ENCODE measurements at places on chromosomes 2 and 18.

GRCh38 chr2:195470622-195471021 is 186.4 kb upstream of the SLC39A10 start:
- no peak for DNase-seq

DNA sequence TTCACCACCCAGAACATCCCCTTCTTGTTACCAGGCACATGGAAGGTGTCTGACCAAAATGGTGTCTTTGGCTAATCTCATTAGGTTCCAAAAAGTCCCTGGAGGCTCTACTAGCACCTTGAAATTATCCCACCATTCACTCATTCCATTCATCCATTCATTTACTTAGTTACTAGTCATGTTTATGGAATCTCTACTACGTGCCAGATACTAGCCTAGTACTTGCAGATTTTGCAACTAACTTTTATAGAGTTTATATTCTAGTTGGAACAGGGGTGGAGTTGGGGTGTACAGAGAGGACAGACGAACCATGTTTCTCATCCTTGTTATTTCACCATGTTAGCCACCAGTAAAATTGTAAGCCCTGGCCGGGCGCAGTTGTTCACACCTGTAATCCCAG is 4.0 kb upstream of the NOP58 start:
- no peak for DNase-seq

DNA sequence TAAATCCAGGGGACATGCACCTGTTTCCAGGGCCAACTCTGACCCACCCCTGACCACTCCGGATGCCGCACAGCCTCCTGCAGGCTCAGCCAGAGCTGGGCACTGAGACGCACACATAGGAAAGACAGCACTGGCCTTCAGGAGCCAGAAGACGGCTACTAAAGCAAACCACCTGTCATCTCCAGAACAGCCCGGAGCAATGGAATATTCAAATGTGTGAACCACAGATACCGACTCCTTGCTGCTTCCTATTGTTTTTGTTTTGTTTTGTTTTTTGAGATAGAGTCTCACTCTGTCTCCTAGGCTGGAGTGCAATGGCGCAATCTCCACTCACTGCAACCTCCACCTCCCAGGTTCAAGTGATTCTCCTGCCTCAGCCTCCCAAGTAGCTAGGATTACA is 94.0 kb downstream of the LAMA1 start:
- no peak for DNase-seq

- no peak for DNase-seq
Observed at GRCh38 chr2:10439185-10439879, 8.8 kb downstream of the ODC1 start.

DNA sequence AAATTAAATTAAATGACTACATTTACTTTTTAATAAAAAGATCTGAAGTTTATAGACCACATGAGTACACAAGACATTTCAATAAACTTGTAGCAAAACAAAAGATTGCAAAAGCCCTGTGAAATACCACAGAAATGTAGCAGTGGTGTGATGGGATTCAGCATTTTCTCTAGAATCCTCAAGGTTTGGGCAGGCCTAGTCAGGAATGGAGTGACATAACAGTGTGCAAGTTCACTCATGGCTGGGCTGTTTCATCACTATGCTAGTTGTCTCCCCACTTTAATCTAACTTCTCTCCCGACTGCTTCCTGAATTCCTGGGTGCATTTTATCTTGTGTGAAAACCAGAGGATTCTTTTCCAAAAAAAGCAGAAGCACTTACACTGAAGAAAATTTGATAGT is 1089.9 kb upstream of the DDX18 start:
- DNase-seq, result no peak

- no peak for DNase-seq
Observed at GRCh38 chr18:60794802-60795201, 422.2 kb upstream of the MC4R start.

GRCh38 chr2:74036450-74037195 is 51.9 kb downstream of the TET3 start:
- no peak for DNase-seq

GRCh38 chr2:158923641-158924040 is 44.8 kb upstream of the TANC1 start:
- no peak for DNase-seq

GRCh38 chr2:3115301-3116042 is 262.1 kb downstream of the EIPR1 start:
- DNase-seq, result no peak

DNA sequence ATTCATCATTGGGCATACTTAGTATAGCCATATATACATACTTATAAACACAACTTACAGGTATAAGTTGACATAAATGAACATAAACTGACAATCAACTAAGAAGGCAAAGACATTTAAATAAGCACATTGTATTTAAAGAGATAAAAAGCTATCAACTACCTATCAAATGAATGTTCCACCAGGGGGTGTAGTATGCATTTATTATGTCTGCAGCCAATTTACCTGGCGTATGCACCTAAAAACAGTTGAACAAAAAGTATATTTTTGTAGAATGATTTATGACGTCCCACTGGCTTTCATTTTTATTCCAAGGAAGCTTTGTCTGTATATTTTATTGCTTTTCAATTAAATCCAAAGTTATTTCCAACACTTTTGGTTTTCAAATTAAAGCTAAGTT is 323.5 kb downstream of the AFF3 start:
- DNase-seq, result no peak

GRCh38 chr2:21280793-21281192 is 157.0 kb downstream of the TDRD15 start:
- DNase-seq, result no peak

DNA sequence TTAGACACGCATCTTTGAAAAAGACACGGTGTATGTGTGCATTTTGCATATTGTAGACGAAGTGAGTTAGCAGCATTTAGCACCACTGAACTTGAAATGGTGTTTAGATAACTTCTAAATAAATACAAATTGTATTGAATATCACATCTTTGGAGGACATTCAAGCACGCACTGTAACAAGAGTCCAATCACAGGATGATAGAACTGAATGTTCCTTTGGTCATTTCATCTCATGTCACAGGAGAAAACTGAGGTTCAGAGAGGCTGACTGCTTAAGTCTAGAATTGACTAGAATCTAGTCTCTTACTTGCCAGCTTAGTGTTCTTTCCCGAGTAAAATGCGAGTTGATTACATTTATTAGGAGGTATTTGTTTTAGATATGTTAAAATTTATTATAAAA is 119.2 kb upstream of the CCDC195 start:
- DNase-seq, result no peak

DNA sequence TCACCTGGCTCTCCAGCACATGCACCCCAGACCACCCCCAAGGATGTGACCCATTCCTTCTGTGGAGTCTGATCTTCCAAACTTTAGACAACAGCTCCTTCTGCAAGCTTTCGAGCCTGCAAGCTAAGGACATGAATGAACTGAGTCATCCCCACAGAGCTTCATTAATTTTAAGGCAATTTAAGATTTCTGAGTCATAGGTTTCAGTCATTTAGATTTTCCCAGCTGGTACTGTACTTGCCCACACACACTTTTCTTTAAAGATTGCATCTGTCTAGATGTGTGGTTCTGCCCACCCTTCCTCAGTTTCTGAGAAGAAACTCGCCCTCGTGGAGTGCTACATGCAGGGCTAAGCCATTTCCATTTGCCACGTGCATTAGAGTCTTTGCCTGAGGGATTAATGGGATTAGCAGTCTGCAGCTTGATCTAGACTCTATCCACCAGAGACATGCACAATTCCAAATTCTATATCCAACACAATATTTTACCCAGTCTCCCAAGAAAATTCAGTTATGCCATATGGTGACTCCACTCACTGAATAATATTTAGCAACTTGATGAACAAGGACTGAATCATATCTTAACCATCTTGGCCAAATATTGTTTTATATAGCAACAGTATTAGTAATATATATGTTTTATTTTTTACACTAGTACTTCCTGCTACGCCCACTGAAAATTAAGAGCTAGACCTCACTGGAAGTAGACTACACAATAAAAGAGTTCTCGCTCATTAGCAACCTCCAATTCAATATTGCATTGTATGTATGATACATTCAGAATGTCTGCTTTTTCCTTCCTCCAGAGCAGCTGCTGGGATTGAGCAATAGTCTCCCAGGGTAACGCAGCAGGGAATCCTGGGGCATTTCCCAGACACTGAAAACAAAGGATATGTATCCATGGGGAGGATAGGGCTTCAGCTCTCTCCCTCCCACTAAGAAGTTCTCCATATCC is 14.3 kb upstream of the TRIB2 start:
- DNase-seq, result no peak

DNA sequence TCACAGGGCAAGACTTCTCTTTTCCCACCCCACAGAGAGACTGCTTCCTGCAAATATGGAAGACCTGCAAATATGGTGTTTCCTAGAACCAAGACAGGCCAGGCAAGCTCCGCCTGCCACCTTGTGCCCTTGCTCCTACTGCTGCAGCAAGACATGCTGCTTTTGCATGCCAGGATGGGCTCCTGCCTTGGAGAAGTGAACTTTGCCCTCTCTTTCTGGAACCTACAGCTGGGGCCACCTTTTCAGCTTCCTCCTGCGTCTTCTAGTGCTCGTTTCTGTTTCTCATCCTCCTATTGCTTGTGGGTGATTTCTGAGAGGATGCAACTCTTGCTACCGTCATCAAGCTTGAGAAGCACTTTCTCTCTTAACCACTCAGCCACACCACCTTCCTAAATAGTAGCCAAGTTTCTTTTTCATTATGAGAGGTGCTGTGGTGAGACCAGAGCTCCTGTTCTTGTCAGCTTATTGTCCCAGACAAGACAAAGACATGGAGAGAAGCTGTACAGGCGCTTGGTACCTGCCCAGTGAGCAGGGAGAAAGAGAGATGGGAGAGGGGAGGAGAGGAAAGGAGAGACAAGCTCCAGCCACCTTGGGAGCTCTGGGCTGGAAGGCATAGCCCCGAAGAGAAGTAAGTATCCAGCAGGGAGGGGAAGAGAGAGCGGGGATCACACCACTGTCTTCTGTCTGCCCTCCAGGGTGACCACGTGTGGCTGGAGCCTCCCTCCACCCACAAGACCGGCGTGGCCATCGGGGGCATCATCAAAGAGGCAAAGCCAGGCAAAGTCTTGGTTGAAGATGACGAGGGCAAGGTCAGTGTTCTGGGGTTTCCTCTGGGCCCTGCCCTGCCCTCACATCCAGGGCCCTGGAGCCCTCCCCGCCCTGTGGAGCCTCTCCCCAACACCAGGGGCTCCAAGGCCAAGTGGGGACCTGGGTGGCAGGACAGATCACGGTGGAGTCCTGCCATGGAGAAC is 28.3 kb downstream of the MYO7B start:
- DNase-seq, result no peak

DNA sequence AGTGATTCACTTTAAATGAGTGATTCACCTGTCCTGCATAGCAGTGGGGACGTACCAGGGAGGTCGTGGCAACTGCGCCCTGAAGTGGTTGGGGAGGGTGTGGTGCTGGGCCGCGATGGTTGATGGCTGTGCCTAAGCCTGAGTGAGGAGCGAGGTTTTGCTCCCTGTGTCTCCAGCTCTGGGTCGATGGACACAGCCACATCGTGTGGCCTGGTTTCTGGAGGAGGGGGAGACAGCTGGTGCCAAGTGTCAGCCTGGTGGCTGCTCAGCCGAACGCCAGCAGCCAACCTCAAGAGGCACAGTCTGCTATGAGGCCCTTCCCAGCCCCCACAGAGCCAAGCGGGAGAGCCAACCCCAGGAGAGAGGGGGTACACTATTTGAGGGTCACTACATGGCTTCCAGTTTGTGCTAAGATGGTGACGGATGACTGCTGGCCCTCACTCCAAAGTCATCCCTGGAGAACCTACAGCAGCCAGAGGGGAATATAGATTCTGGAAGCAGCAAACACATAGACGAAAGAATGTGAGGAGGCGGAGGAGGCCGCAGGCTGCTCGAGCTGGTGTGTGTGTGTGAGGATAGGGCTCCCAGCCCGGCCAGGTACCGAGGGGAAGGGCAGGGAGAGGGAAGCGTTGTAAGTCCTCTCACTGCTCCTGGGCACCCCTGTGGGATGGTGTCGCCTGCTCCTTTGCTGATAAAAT is 58.6 kb upstream of the OTOF start:
- DNase-seq, result no peak

DNA sequence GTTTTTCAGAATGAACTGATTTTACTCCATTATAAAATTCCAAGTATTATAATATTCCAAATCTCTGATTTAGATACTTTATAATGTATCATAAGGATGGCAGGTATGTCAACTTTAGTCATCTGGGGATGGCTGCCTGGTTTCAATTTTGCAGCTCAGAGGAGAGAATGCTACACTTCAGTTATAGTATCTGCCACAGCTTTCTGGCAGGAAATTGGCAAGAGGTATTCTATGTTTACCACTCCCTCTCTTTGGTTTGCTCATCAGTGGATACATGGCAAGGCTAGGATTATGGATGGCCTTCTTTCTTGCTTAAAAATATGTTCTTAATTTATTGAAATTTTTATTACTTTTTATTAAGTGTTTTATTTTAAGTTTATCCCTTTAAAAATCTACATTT is 67.0 kb upstream of the TNFRSF11A start:
- DNase-seq, result no peak

GRCh38 chr2:36493306-36493705 is 104.7 kb downstream of the FEZ2 start:
- no peak for DNase-seq

DNA sequence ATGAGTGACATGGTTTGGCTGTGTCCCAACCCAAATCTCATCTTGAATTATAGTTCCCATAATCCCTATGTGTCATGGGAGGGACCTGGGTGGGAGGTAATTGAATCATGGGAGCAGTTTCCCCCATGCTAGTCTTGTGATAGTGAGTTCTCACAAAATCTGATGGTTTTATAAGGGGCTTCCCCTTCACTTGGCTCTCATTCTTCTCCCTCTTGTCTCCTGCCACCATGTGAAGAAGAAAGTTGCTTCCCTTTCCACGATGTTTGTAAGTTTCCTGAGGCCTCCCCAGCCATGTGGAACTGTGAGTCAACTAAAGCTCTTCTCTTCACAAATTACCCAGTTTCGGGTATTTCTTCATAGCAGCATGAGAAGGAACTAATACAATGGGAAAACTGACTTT is 14.0 kb downstream of the DNAH7 start:
- no peak for DNase-seq
